ENCODE measurements at places on chromosomes 1 and 21.

- DNase-seq, result no peak
These were observed 57.7 kb downstream of the ZC3H11B start for GRCh38 chr1:219555031-219555692.

DNA sequence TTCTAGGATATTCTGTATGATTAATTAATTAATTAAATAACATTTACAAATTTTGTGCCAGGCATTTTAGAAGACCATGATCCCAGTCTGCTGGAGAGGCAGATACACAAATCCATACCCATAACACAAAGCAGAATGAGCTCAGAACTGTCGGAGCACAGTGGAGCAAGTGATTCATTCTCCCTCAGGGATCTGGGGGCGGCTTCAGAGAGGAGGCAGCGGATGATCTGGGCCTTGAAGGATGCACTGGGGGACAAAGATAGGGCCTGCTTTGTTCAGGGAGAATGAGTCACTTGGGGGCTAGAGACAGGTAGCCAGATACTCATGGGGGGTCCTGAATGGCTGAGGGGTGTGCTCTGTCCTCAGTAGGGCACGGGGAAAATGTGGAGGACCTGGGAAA, 50.9 kb upstream of the TRABD2B start:
- DNase-seq, result peak; percentile 26

- peak; percentile 18 for DNase-seq
These were observed 97.3 kb downstream of the GLIS1 start for GRCh38 chr1:53641481-53642214.

GRCh38 chr1:55304229-55304740, 89.1 kb upstream of the USP24 start:
- DNase-seq, result no peak

DNA sequence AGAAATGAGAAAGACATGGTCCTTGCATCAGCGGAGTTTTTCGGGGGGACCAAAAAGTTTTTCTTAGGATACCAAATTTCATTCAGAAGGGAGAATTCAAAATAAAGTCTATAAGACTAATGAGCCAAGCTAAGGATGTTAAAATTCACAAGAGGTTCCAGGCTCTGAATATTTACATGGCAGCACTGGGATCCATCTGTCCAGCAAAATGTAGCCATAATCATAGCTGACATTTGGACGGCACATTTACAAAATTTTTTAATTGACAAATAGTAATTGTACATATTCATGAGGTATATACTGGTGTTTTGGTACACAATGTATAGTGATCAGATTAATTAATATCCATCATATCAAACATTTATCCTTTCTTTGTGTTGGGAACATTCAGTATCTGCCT, 107.9 kb downstream of the ZNF648 start:
- DNase-seq, result no peak

DNA sequence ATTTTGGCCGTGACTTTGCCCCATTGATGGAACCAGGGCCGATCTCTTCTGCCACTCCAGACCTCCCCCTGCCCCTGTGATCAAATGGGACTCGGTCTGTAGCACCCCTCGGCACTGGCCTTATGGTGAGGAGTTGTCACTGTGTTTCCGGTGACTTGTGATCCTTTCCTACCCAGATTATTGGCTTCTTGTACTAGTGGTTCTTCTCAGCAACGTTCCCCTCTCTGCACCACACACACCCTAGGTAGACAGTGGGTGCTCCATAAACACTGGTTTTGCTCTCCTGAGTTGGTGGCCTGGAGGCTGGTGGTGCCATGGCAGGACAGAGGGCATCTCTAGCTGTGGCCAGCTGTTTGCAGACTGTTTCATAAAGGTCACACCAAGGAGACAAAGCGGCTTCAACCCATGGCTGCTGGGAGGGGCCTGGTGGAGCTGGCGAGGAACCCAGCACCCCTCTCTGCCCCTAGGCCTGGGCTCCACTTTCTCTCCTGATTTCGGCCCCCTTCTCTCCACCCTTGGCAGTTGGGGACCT, 50.7 kb downstream of the DHRS3 start:
- DNase-seq, result no peak

Measured in dorsolateral prefrontal cortex (tissue), 122 donors.